ENCODE measurements at places on chromosomes 12 and 14. TPM values are rescaled to one million over a fixed set of nuclear protein-coding genes. Genes with fewer than 3 reads are reported as not detected.

C14orf119 gene
- total RNA-seq: 13.6 TPM

ACAD10 gene
- 27.6 TPM for total RNA-seq

RERG gene
- total RNA-seq: not detected

GIT2 gene
- 95.3 TPM for total RNA-seq

RAD51AP1 gene
- total RNA-seq: 1.9 TPM

GSG1 gene
- not detected for total RNA-seq

RBM23 gene
- total RNA-seq: 108 TPM

PTPN6 gene
- total RNA-seq: 174 TPM

PLEKHG3 gene
- 31.9 TPM for total RNA-seq

RNU4-1 gene
- total RNA-seq: 1,793 TPM

WNT1 gene
- 0.62 TPM for total RNA-seq

IL22 gene
- total RNA-seq: not detected

NELL2 gene
- 11.9 TPM for total RNA-seq

EIF2B1 gene
- 53.8 TPM for total RNA-seq

FRMD6 gene
- 1.7 TPM for total RNA-seq

B4GALNT3 gene
- 0.39 TPM for total RNA-seq

GLTP gene
- total RNA-seq: 31.1 TPM

MYH6 gene
- not detected for total RNA-seq

PSMB5 gene
- total RNA-seq: 13.8 TPM

ADAM20 gene
- 0.72 TPM for total RNA-seq

PNP gene
- total RNA-seq: 33.4 TPM

PLBD1 gene
- not detected for total RNA-seq
